ENCODE measurements at places on chromosomes 2 and 18. TPM values are rescaled to one million over a fixed set of nuclear protein-coding genes. Genes with fewer than 3 reads are reported as not detected.

The ASXL3 gene
- total RNA-seq: 8.0 TPM

The DOK6 gene
- 13.9 TPM for total RNA-seq

The GAL3ST2 gene
- total RNA-seq: 0.18 TPM

The C18orf54 gene
- 2.5 TPM for total RNA-seq

The ACTG2 gene
- total RNA-seq: 0.42 TPM

The PLCL1 gene
- 4.9 TPM for total RNA-seq

The SETBP1 gene
- 10.7 TPM for total RNA-seq

The INHBB gene
- total RNA-seq: not detected

The VWA3B gene
- 0.09 TPM for total RNA-seq

The OSR1 gene
- 20.8 TPM for total RNA-seq

The SERPINB2 gene
- total RNA-seq: not detected

The UPP2 gene
- total RNA-seq: not detected

The ALPI gene
- not detected for total RNA-seq

The NFU1 gene
- 78.8 TPM for total RNA-seq

The ZNF892 gene
- total RNA-seq: 7.3 TPM

The NAT8 gene
- not detected for total RNA-seq

The DTNA gene
- total RNA-seq: 27.6 TPM

The LINC00305 gene
- 0.21 TPM for total RNA-seq

The MROH2A gene
- 0.12 TPM for total RNA-seq

The ANKAR gene
- 1.4 TPM for total RNA-seq

The NOSTRIN gene
- total RNA-seq: 0.92 TPM

The STPG4 gene
- total RNA-seq: not detected

The TOGARAM2 gene
- total RNA-seq: 0.03 TPM

The FOXI3 gene
- not detected for total RNA-seq

The ASB18 gene
- not detected for total RNA-seq

The ALK gene
- 0.88 TPM for total RNA-seq

The SPP2 gene
- not detected for total RNA-seq

The MTHFD2 gene
- 21.2 TPM for total RNA-seq

The GCG gene
- total RNA-seq: not detected

The C2orf42 gene
- total RNA-seq: 14.6 TPM

The CPO gene
- total RNA-seq: 0.11 TPM

The DPP4 gene
- total RNA-seq: not detected

The RPRD1A gene
- total RNA-seq: 77.1 TPM

The CXCR1 gene
- not detected for total RNA-seq

The GLI2 gene
- total RNA-seq: 13.8 TPM

The CCBE1 gene
- 1.8 TPM for total RNA-seq

The COL4A3 gene
- total RNA-seq: not detected

The AMER3 gene
- 1.2 TPM for total RNA-seq

The ARHGAP25 gene
- total RNA-seq: 3.0 TPM

The CHRND gene
- 0.09 TPM for total RNA-seq
